ENCODE measurements at places on chromosomes 12 and 14.

DNA sequence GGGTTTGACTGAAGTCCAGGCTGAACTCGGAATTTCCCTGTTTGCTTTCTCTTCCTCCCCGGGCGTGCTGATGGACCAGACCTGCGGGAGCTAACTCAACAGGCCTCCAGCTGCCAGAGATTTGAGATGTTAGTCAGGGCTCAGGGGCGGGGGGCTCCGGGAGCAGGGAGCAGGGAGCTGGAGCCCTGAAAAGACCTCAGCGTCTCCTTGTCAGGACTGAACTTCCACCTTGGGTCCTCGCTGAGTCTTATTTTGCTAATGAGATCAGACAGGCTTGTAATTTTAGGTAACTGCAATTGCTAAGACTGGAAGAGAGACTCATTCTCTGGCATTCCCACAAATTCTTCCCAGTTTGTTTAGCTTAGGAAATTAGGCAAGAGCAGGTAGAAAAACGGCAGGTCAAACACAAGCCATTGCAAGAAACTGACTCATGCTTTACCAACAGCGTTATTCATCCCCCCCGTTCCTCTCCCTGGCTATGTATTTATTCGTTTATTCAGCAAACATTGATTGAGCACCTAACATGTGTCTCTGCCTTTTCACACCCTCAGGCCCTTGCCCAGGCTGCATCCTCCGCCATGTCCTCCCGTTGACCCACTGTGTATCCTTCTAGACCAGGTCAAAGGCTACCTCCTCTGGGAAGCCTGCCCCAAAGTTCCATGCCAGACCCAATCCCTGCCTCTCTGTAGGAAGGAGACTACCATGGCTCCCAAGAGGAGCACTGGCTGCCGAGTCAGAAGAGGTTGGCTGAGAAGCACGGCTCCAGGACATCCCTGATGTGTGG lies 80.4 kb upstream of the DIO3 start:
- no peak for DNase-seq
- no peaks in the 10 kb centered on the region for H3K27me3 ChIP-seq
- H3K4me1 ChIP-seq, result peaks cover 38% of the 10 kb centered on the region
- H3K36me3 ChIP-seq, result no peaks in the 10 kb centered on the region
- H3K27ac ChIP-seq, result peak overlapping the region; percentile 84

GRCh38 chr14:41201696-41202095 lies 405.0 kb upstream of the LRFN5 start:
- H3K36me3 ChIP-seq, result no peaks in the 10 kb centered on the region
- no peak for DNase-seq
- H3K4me1 ChIP-seq, result no peaks in the 10 kb centered on the region

DNA sequence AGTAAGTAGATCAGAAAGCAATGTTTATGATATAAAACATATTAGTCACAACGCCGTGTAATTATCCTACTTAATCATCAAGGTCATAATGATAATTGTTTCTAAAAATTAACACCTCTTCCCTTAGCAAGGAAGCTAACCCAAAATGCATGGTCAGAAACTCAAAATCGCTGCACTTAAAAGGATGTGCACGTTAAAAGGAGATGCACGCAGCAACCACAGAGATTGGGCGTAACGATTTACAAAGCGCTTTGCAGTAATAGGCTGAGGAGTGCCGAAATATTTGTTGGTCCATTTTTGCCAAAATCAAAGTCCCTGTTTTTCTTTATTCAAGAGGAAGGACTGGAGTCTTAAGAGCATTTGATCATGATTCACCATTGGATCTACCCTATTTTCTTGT lies 1077.2 kb downstream of the VRK1 start:
- no peaks in the 10 kb centered on the region for H3K36me3 ChIP-seq
- no peak overlapping the region for H3K27ac ChIP-seq
- H3K27me3 ChIP-seq, result no peaks in the 10 kb centered on the region
- DNase-seq, result no peak

GRCh38 chr12:69022674-69023073 lies 89.7 kb upstream of the CPM start:
- H3K27ac ChIP-seq, result no peak overlapping the region
- H3K4me3 ChIP-seq, result no peak overlapping the region

GRCh38 chr14:38522724-38523123 lies 266.8 kb upstream of the CLEC14A start:
- DNase-seq, result no peak
- no peak overlapping the region for H3K4me3 ChIP-seq
- H3K36me3 ChIP-seq, result no peaks in the 10 kb centered on the region
- no peaks in the 10 kb centered on the region for H3K27me3 ChIP-seq
- H3K27ac ChIP-seq, result no peak overlapping the region
- no peaks in the 10 kb centered on the region for H3K4me1 ChIP-seq

DNA sequence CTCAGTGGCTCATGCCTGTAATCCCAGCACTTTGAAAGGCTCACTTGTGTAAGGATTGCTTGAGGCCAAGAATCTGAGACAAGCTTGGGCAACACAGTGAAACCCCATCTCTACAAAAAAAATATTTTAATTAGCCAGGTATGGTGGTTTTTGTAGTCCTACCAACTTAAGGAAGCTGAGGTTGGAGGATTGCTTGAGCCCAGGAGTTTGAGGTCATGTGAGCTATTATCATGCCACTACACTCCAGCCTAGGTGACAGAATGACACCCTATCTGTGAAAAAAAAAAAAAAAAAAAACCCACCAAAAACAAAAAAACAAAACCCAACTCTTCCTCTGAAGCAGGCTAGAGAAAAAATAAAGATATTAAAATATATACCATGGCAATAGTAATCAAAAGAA lies 41.2 kb downstream of the TMEM116 start:
- no peaks in the 10 kb centered on the region for H3K4me1 ChIP-seq
- no peak overlapping the region for H3K4me3 ChIP-seq
- H3K36me3 ChIP-seq, result no peaks in the 10 kb centered on the region
- no peak overlapping the region for H3K27ac ChIP-seq
- H3K27me3 ChIP-seq, result no peaks in the 10 kb centered on the region

DNA sequence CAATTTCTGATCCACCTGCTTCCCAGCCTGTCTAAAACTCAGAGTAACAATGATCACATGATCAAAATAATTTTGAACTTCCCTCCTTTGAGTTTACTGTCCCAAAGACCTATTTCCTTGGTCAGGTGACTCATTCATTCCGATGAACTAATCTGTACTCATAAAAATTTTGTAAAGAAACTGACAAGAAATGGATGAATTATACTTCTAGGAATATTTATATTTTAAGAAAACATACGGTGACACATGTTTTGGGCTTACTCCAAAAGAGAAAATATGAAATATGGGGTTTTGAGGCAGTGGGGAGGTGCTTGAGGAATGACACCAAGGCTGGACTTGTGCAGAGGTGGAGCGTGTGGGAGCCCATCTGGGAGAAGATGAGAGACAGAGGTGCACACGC lies 42.0 kb downstream of the GUCY2C start:
- no peaks in the 10 kb centered on the region for H3K4me1 ChIP-seq
- H3K4me3 ChIP-seq, result no peak overlapping the region
- no peak overlapping the region for H3K27ac ChIP-seq
- no peaks in the 10 kb centered on the region for H3K27me3 ChIP-seq
- DNase-seq, result no peak

- peak overlapping the region; percentile 47 for H3K4me3 ChIP-seq
- H3K4me1 ChIP-seq, result peaks cover 50% of the 10 kb centered on the region
- no peak overlapping the region for H3K27ac ChIP-seq
- DNase-seq, result no peak
- H3K36me3 ChIP-seq, result no peaks in the 10 kb centered on the region
Observed at GRCh38 chr12:48003226-48004052, 837 bp downstream of the COL2A1 start.

- no peak for DNase-seq
- H3K27ac ChIP-seq, result no peak overlapping the region
- no peaks in the 10 kb centered on the region for H3K36me3 ChIP-seq
Observed at GRCh38 chr14:69325646-69326265, 65.8 kb downstream of the GALNT16 start.

GRCh38 chr12:62520361-62520760 lies 53.7 kb downstream of the MON2 start:
- no peaks in the 10 kb centered on the region for H3K27me3 ChIP-seq
- DNase-seq, result no peak
- no peaks in the 10 kb centered on the region for H3K4me1 ChIP-seq
- no peak overlapping the region for H3K4me3 ChIP-seq
- no peak overlapping the region for H3K27ac ChIP-seq

DNA sequence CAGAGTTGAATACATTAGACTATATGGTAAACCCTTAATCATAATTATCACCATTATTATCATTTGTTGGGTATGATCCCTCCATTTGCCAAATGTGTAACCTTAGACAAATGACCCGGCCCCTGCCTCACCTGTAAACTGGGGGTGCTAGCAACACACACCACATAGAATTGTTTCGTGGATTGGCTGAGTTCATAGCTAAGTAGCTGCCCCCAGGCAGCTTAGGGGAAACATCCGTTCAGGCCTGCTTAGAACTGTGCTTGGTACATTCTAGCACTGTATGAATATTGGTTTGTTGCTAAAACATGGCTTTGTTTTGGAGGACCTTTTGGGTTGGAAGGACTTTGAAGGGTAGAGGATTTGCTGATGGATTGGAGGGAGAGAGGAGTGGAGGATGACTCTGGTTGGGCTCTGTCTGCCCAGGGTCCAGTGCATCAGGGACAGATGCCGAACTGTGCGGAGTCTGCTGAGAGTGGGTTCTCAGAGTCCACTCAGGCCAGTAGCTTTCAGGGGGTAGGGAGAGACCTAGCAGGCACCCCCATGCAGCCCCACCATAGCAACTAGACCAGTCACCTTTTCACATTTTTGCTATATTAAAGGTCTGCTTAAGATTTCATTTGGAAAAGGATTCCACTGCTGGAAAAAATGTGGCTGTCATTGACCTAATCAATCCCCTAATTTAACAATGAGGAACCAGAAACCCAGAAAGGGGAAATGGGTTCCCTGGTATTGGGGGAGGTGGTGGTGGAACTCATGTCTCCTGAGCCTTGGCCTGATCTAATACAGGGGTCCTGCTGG lies 2.2 kb downstream of the RIN3 start:
- no peak for DNase-seq
- peak overlapping the region; percentile 82 for H3K4me3 ChIP-seq
- no peaks in the 10 kb centered on the region for H3K36me3 ChIP-seq
- peaks cover 83% of the 10 kb centered on the region for H3K4me1 ChIP-seq
- no peak overlapping the region for H3K27ac ChIP-seq
- H3K27me3 ChIP-seq, result no peaks in the 10 kb centered on the region

DNA sequence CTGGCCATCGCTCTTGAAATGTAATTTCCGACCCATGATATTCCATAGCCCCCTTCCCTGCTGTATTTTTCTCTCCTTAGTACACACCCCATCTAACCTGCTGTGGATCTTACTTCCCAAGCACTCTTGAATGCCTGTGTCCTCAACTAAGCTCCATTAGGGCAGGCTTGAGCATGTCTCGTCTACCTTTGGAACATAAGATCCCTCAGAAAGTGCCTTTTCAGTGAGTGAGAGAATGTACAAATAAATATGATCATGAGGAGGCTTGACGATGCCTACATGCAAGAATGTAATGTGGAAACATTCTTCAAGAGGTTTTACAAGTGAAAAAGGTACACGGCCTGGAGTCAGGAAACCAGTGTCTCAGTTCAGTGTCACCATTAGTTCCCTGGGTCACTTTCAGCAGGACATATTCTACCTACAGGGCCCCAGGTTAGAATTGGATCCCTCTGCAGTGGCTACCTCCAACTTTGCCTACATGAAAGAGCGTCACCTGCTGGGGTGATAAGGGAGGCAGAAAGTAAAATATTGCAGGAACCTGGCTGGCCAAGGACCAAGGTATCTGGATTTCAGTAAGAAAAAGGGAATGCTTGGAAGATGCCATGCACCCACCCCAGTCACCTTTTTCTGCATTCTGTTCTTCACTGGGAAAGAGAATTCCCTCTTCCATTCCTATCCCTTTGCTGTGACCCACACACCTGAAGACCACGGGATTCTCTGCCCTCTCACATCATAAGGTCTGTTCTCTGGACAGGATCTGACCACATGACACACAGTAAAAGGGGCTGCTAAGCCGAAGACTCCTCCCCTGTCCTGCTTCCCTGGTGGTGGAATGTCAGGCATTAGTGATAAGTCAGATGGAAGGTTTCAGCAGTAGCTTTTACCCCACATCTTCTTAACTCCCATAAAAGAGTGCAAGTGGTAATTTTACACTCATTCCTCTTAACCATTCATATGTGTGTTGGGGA lies 24.6 kb upstream of the SERPINA1 start:
- no peaks in the 10 kb centered on the region for H3K27me3 ChIP-seq
- H3K4me1 ChIP-seq, result peaks cover 10% of the 10 kb centered on the region
- DNase-seq, result no peak
- no peak overlapping the region for H3K4me3 ChIP-seq
- no peaks in the 10 kb centered on the region for H3K36me3 ChIP-seq
- no peak overlapping the region for H3K27ac ChIP-seq

- no peaks in the 10 kb centered on the region for H3K36me3 ChIP-seq
- H3K27ac ChIP-seq, result peak overlapping the region; percentile 14
- H3K27me3 ChIP-seq, result no peaks in the 10 kb centered on the region
- DNase-seq, result no peak
- peaks cover 21% of the 10 kb centered on the region for H3K4me1 ChIP-seq
Observed at GRCh38 chr14:71647086-71647784, 285.0 kb upstream of the RGS6 start.

DNA sequence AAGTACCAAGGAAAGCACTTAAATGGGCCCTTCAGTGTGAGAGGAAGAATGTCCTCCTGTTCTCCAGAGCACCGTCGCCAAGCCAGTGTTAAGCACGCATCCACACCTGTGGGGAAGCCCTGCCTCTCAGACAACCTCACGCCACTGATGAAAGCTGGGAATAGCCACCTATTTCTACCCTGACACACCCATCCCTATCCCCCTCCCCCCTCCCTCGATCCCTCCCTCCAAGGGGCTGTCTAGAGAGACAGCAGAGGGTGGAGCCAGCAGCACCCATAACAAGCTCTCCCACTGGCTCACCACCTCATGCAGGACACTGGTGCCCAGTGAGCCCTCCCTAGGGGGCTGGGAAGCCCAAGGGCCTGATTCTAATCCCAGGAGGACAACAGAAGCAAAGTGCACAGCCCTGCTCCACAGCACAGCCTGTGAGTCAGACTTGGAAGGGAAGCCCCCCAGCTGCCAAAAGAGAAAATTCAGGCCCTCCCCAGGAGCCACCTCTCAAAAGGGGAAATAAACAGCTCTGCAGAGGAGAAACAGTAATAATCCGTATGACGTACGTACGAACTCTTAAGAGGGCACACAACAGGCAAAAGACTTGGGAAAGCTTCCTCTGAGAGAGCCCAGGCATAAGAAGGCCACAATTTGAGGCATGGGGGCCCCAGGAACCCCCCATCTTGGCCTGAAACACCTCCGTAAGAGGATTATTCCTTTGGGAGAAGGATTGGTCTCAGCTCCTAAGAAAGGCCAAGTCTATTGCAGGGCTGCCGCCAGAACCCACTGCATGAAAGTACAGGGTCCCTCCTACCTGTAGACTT lies 7.8 kb downstream of the PITPNM2 start:
- H3K4me3 ChIP-seq, result no peak overlapping the region
- H3K27me3 ChIP-seq, result no peaks in the 10 kb centered on the region
- no peaks in the 10 kb centered on the region for H3K36me3 ChIP-seq
- peaks cover 54% of the 10 kb centered on the region for H3K4me1 ChIP-seq

GRCh38 chr12:93060666-93061472 lies 131.8 kb upstream of the EEA1 start:
- H3K36me3 ChIP-seq, result no peaks in the 10 kb centered on the region
- no peaks in the 10 kb centered on the region for H3K27me3 ChIP-seq
- peaks cover 21% of the 10 kb centered on the region for H3K4me1 ChIP-seq
- no peak for DNase-seq

- no peaks in the 10 kb centered on the region for H3K27me3 ChIP-seq
- H3K4me1 ChIP-seq, result peaks cover 18% of the 10 kb centered on the region
- H3K36me3 ChIP-seq, result no peaks in the 10 kb centered on the region
- H3K4me3 ChIP-seq, result no peak overlapping the region
- H3K27ac ChIP-seq, result peak overlapping the region; percentile 72
Observed at GRCh38 chr12:6790496-6791150, 1.3 kb downstream of the CD4 start.

All from esophagus squamous epithelium (tissue), 5 donors.